Kidney (tissue), 22 donors: ENCODE measurements at places on chromosomes 5 and 9. TPM values are rescaled to one million over a fixed set of nuclear protein-coding genes. Genes with fewer than 3 reads are reported as not detected.

Gene CHSY3
- 0.13 TPM for polyA plus RNA-seq

Gene RASEF
- polyA plus RNA-seq, result 2.2 TPM

Gene TMEM171
- 17.7 TPM for polyA plus RNA-seq

Gene CD180
- 0.28 TPM for polyA plus RNA-seq

Gene IFNA2
- not detected for polyA plus RNA-seq

Gene IQGAP2
- 35.8 TPM for polyA plus RNA-seq

Gene SOX30
- not detected for polyA plus RNA-seq

Gene HSD17B3
- polyA plus RNA-seq, result 2.0 TPM

Gene GPX3
- 27,893 TPM for polyA plus RNA-seq

Gene ANXA1
- polyA plus RNA-seq, result 65.2 TPM

Gene NR6A1
- polyA plus RNA-seq, result 1.2 TPM

Gene GPR151
- polyA plus RNA-seq, result not detected

Gene SLC1A1
- 19.6 TPM for polyA plus RNA-seq

Gene INSL4
- not detected for polyA plus RNA-seq

Gene SH2D3C
- 13.7 TPM for polyA plus RNA-seq

Gene SNCB
- not detected for polyA plus RNA-seq

Gene NR4A3
- 0.34 TPM for polyA plus RNA-seq

Gene SLC36A2
- polyA plus RNA-seq, result 46.2 TPM
